Vagina (tissue), 2 donors: ENCODE measurements at places on chromosomes 5 and 9. TPM values are rescaled to one million over a fixed set of nuclear protein-coding genes. Genes with fewer than 3 reads are reported as not detected.

- DNase-seq, result no peak
These were observed 73.9 kb upstream of the WWC1 start for GRCh38 chr5:168217497-168217896.

The PLAC8L1 gene
- not detected for total RNA-seq

DNA sequence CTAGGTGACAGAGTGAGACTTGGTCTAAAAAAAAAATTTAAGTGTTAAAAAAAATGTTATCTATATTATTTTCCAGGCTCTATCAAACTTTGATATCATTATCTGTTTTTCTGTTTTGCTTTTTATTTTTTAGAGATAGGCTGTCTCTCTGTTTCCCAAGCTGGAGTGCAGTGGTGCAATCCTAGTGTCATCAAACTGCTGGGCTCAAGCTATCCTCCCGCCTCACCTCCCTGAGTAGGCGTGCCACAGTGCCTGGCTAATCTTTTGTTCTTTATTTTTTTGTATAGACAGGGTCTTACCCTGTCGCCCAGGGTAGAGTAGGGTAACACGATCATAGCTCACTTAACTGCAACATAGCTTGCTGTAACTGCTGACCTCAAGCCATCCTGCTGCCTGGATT lies 14.4 kb downstream of the SEC24A start:
- DNase-seq, result no peak

The OSMR gene
- 69.0 TPM for total RNA-seq

GRCh38 chr5:68087866-68088265 lies 127.7 kb upstream of the PIK3R1 start:
- DNase-seq, result no peak

- DNase-seq, result no peak
These were observed 313.5 kb upstream of the MSX2 start for GRCh38 chr5:174410716-174411478.

DNA sequence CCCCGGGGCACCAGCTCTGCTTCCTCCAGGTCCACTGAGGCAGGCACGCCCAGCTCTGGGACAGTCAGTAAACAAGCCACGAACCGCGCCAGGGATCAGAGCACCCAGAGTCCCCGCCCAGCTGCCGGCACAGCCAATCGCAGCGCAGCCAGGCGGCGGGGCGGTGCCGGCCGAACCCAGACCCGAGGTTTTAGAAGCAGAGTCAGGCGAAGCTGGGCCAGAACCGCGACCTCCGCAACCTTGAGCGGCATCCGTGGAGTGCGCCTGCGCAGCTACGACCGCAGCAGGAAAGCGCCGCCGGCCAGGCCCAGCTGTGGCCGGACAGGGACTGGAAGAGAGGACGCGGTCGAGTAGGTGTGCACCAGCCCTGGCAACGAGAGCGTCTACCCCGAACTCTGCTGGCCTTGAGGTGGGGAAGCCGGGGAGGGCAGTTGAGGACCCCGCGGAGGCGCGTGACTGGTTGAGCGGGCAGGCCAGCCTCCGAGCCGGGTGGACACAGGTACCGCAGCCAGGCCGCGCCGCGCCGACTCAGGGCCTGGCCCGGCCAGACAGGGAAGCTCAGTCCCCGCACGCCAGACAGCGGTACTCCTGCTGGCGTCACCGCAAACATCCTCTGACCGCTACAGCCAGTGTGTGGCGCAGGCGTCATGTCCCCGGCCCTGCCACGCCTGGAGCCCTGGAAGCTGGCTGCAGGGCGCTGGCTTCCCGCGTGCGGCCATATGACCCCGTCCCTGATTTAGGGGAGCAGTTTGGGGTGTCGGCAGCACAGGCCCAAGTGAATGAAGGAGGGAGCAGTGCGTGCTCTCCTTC lies at the start of gene CTSL:
Gene CTSL (plus strand): TSS at position 220 of the 810 bp plus-strand sequence. CDS start 1,485 bp downstream, outside the sequence.
- DNase-seq, result peak; percentile 96

The CBY3 gene
- not detected for total RNA-seq

DNA sequence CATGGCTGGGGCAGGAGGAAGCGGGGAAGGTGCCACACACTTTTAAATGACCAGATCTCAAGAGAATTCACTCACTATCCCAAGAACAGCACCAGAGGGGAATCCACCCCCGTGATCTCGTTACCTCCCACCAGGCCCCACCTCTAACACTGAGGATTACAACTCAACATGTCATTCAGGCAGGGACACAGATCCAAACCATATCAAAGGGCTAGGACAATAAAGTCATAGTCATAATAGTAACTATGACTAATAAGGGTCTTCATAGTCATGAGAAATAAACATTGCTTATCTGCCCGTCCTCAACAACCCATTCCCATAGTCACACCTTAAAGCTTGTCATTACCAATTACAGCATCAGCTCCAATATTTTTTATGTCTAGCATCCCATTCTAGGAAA lies 65.3 kb upstream of the SMC2 start:
- DNase-seq, result no peak

GRCh38 chr9:35659340-35659739 lies 1.2 kb downstream of the CCDC107 start:
- DNase-seq, result no peak

The FOXD4L3 gene
- total RNA-seq, result 0.49 TPM

The SH2D3C gene
- 19.6 TPM for total RNA-seq

DNA sequence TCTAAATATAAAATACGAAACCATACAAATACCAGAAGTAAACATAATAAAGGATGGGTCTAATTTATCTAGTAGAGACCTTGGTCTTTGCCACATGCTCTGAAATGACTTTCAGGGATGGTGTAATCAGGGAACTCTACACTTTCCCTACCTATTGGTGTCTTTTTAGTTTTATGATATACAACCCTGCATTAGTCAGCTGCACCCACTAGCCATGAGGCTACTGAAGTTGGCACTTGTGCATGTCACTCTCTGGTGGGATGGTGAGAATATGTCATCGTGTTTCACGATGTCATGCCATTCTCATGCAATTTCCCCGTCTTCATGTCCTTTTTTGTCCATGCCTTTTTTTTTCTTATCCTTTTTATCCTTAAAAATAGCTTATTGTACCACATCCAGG lies 234.9 kb upstream of the ACTBL2 start:
- no peak for DNase-seq
